Peyer's patch (tissue), 4 donors: ENCODE measurements at places on chromosomes 11 and 22.
A peak's percentile ranks its signal among the peaks of the same experiment; 100 is the strongest.

DNA sequence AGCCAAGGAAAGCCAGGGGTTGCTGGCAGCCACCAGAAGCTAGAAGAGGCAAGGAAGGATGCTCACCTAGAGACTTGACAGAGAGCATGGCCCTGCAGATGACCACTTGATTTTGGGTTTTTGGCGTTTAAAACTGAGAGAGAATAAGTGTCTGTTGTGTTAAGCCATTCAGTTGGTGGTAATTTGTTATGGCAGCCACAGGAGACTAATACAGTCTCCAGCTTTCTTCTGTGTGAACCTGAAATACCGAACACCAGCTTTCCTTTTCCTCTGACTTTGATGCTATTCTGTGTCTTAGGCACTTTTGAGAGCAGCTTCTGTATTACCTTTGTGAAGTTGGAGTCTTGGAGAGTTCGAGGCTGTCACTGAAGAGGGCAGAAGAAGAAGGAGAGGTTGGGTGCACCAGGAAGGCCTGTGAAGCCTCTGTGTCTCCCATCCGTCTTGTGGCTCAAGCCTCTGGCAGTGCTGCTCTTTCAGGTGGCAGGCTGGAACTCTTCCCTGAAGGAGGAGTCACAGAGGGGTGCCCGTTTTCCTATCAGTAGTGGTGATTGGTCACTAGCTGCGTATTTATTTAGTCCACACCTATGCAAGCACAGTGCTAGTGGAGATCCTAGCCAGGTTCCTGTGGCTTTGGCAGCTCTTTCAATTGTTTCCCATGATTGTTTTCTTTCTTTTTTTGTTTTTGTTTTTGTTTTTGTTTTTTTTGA lies 2.5 kb downstream of the TBC1D22A start:
- DNase-seq, result no peak

- DNase-seq, result no peak
Measured at GRCh38 chr22:19110064-19110458, 12.2 kb downstream of the DGCR2 start.

DNA sequence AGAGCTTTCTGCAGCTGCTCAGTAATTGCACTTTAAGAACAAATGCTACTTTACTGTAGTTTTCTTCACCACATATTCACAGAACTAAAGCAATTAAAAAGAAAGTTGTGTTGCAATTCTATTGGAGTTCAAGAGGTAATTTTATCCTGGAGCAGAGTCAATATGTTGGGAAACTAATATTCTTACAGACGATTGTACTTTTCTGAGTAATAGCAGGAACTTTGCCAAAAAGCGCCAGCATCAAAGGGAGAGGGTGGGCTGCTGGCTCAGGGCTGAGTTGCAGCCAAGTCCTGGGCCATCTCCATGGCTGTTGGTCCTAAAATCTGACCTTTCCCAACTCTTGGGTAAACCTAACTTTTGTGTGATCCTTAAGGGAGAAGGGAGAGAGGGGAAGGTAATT lies 73.6 kb upstream of the MYO18B start:
- no peak for DNase-seq

- DNase-seq, result no peak
Measured at GRCh38 chr11:59188954-59189353, 17.0 kb downstream of the DTX4 start.

DNA sequence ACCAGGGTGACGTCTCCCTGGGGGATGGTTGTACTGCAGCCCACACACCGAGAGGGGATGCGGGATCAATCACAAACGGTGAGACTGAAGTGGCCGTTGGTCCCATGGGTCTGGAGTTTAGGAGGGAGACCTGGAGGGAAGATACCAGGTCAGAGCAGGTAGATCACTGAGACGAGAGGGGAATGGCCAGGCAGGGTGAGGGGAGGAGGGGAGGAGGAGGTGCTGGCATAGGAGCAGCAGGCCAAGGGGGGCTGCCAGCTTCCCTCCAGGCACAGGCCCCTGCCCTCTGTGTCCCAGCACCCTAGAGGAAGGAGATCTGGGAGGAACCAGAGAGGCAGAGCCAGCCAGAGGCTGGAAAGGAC lies 7.0 kb downstream of the MAPK8IP2 start:
- no peak for DNase-seq

DNA sequence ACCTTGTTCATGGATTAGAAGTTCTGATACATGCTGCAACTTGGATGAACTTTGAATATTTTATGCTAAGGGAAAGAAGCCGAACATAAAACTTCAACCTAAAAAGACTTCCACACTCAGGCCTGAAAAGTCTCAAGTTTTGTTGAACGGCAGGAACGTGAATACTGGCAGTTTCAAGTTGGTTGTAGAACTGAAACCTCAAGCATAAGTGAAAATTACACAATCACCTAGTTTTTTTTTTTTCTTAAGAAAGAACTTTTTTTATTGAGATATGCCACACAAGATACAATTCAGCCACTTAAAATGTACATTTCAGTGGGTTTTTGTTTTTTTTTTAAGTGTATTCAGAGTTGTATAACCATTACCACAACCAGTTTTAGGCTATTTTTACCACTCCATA lies 50.8 kb upstream of the ADORA2A start:
- no peak for DNase-seq

GRCh38 chr22:23521441-23522113 lies 58.5 kb downstream of the IGLL1 start:
- peak; percentile 95 for DNase-seq

- DNase-seq, result no peak
Measured at GRCh38 chr22:44931077-44931540, 78.7 kb downstream of the PHF21B start.

GRCh38 chr22:40414838-40415505 lies 44.6 kb downstream of the SGSM3 start:
- DNase-seq, result no peak

DNA sequence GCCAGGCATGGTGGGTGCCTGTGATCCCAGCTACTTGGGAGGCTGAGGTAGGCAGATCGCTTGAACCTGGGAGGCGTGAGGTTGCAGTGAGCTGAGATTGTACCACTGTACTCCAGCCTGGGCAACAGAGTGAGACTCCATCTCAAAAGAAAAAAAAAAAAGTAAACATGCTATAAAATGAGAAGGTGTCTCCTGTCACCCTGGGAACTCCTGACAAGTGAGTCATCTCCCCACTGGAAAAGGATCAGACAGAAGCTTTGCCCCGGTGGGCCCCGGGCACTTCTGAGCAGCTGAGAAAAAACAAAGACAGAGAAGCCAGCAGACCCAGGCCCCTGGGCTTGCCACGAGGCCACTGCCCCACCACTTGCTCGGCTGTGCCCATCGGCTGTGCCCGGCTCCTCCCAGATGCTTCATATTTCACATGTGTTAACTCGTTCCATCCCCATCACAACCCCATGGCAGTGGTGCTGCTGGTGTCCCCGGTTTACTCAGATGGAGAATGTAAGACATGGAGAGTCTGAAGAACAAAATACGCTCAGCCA lies 22.3 kb downstream of the TTLL1 start:
- DNase-seq, result no peak

GRCh38 chr22:27851974-27852746 lies 50.6 kb upstream of the MN1 start:
- no peak for DNase-seq

DNA sequence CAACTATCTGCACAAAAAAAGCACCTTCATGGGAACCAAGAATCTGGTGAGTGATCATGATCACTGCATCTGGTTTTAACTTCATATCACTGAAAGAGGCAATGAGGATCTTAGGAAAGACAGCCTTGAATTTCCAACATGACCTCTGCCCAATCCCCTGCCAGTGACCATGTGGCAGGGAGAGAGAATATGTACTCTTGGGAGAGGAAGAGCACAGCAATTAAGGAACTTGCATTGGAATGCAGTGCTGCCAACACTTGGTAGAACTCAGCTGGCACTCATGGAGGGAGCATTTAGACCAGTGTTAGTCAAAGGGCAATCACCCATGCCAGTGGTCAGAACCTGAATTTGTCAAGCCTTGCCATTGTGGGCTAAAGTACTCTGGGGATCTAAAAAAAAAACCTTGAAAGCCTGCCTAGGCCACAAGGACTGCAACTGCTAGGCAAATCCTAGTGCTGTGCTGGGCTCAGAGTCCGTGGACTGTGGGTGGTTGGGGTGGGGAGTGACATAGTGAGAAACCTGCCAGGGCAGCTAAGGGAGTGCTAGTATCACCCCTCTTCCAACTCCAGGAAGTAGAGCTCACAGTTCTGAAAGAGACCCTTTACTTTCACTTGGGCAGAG lies 23.1 kb downstream of the JRKL start:
- DNase-seq, result no peak

DNA sequence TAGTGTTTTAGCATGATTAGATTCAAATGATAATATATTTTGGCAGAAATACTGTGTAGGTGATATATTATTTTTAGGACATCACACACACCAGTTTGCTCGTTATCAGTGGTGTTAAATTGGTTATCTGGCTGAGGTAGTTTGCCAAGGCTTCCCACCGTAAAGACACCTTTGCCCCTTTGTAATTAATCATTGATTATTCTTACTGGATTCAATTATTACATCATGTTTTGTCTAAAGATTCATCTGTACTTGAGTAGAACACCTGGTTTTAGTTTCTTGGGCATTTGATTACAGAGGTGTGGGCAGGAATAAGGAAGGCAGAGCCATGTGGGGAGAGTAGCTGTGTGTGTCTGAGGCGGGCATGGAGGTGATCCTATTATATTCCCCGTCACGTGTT lies 39.5 kb upstream of the ST14 start:
- DNase-seq, result no peak

- no peak for DNase-seq
Measured at GRCh38 chr11:72553706-72554105, 119.4 kb upstream of the CLPB start.

DNA sequence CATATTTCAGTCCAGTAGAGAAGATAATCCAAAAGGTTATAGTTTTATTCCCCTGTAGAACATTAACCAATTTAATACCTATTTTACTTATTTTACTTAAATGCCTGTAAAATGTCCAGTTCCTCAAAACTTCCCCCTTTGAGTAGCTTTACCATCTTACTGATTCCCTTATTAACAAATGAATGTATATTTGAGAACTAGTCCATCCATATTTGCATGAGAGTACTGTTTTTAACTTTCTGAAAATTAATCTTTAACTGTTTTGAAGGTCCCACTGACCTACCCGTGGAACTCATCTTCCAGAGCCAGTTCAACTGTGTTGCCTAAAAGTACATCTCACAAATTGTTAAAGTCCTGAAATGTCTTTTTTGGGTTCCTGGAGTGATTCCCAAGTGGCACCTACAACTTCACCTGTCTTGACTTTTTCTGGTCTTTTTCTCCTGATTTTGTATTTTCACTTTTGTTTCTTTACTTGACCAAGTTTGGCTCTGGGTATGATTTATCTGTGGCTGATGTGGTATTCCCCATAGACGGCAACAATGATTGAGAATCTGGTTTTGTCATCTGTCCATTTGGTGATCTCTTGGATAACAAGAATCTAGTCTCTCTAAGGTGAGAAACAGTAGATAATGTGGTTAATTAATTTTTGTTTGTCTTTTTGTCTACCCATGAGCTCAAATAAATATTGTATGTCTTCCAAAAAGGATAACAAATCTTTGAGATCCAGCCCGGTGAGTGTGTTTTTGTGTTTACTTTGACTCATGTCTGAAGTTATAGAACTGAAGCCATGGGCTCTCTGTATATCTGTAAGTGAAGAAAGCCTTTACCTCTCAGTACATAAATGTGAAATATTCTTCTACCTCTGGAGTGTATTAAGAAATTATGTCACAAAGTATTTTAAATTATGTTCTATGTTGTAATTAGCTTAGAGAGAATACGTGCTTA lies 174.2 kb downstream of the ETS1 start:
- DNase-seq, result no peak

GRCh38 chr11:128822130-128822529 lies 45.0 kb downstream of the KCNJ1 start:
- DNase-seq, result no peak

- DNase-seq, result no peak
Measured at GRCh38 chr11:62399172-62399877, 19.5 kb upstream of the SCGB1A1 start.

DNA sequence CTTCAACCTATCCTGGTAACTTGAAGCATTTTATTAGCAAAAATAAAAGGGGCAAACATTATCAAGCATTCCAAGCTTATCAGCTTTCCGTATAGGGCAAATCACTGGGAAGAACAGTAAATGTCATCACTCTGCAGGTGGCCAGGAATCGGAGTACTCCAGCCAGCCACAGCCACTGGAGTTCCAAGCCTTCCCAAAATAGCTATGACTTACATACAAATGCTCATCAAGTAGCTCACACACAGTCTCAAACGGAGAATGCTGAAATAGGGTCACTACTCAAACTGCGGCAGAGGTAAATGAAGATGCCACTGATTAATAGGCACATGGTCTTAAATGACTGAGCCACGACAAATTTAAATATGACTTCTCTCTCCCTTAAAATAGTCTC lies 2.1 kb downstream of the USP28 start:
- DNase-seq, result no peak

DNA sequence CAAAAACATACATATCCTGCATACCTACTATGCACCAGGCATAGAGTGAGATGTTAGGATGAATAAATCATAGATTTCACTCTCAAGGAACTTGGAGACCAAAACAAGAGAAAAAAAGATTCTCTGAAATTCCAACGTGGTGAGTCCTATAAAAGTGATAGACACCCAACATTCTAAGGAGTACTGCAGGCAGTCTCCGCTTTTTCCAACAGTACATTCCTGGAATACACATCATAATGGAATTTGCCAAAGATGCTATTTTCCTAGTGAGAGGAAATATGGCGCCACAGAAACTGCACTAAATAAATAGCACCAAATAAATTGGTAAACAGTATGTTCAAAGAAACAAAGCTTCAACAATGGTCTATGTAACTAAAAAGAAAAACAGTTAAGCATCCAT lies 6.0 kb downstream of the TMEM123 start:
- DNase-seq, result no peak

- no peak for DNase-seq
Measured at GRCh38 chr11:40825201-40825834, 634.1 kb downstream of the LRRC4C start.

DNA sequence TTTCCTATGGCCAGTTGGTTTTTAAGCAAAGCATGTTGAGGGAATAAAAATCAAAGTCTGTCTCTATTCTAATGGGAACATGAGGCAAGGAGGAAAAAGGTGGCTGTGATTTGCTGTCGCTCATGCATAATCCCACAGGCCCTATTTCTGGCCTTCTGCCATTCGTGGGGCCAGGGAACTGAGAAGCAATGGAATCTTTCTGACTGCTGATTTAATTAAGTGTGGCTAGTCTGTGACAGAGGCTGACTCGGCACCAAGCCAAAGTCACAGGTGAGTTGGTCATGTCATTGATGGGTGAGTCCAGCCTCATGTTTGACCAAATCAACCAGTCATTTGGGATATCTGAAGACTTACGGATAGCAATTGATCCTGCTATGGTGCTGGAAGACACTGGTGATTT lies 429.3 kb upstream of the CADM1 start:
- DNase-seq, result no peak

DNA sequence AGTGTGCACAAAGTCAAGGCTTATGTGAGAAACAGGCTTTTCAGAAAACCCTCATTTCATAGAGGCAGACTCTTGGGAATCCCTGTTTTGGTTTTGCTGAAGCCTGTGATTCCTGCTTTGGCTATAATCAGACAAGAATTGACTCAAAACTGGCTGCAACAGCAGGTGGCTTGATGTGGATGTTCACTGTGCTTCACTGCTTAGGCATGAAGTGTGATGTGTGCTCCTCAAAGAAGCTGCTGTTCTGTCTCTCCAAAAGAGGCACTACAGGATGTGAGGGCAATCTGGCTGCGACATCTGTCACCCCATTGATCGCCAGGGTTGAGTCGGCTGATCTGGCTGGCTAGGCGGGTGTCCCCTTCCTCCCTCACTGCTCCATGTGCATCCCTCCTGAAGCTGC lies 103.5 kb downstream of the C11orf58 start:
- DNase-seq, result no peak

- peak; percentile 86 for DNase-seq
Measured at GRCh38 chr11:3947061-3947460, 91.6 kb downstream of the STIM1 start.

- no peak for DNase-seq
Measured at GRCh38 chr11:79266396-79266795, 174.4 kb downstream of the TENM4 start.
